ENCODE measurements at places on chromosomes 1 and 21.
A peak's percentile ranks its signal among the peaks of the same experiment; 100 is the strongest.

DNA sequence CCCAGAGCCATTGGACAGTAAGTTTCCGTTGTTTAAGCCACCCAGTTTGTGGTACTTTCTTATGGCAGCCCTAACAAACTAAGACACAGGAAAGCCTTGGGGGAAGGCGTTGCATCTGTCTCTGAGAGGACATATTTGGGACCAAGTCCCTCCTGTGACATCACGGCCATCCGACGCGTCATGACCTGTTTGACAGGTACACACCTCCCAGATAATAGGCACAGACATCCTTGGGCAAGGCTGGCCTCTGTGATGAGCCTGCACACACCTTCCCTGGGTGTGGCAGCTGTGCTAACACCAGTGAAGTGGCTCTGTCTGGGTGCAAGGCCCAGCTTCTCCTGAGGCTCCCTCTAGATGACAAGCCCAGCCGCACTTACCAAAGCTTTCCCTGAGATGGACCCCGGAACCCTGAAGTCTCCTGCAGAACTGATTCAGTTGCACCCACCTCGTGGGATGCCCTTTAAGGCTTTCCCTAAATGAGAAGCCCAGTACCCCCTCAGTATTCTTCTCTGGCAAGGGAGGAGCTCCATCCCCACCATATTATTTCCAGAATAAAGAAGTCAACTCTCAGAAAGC lies 136.5 kb downstream of the ZSCAN20 start:
- no peak for DNase-seq

DNA sequence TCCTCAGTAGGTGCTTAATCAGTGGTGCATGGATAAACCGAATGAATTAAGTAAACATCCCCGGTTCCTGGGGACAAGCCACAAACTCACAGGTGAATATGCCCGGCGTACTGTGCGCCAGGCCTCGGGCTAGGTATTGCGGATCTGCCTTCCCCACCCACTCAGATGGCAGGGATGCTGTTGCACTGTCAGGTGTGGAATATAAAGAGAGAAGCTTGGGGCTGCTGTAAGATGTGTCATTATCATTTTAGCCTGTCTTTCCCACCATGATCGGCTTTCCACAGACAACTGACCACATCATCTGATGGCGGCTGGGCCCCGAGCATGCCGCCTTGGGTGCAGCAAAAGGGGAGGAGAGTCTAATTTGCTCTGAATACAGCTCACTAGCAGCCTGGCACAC lies 45.4 kb upstream of the LRP8 start:
- DNase-seq: no peak

DNA sequence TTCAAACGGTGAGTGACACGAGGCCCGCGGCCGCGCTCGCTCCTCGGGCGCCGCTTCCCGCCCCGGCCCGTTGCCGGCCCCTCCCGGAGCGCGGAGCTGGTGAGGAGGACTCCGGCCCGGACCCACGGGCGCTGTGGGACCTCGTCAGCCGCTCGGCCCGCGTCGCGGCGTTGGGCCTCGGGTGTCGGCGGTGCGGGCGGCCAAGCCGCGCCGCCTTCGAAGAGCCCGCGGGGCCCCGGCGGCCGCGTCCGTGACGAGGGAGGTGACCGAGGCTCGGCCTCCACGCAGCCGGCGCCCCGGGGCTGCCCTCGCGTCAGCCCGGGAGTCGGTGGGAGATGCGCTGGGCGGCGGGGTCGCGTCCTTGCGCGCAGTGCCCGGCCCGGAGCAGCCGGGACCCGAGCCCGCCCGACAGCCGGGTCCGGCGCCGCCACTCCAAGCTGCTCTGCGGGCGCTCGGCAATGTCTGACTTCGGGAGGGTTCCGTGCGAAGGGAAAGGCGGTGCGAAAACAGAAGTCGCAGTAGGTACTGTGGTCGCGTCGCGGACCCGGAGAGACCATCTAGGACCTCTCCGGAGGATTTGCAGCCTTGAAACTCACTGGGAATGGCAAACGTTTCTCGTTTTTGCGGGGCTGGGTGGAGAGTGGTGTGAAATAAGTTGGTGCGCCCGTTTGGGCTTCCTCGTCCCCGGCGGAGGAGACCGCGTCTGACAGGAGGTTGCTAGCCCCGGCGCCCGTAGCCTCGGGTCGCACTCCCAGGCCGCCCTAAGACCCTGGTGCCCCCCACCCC lies 829 bp downstream of the SPEN start:
- peak; percentile 32 for DNase-seq

DNA sequence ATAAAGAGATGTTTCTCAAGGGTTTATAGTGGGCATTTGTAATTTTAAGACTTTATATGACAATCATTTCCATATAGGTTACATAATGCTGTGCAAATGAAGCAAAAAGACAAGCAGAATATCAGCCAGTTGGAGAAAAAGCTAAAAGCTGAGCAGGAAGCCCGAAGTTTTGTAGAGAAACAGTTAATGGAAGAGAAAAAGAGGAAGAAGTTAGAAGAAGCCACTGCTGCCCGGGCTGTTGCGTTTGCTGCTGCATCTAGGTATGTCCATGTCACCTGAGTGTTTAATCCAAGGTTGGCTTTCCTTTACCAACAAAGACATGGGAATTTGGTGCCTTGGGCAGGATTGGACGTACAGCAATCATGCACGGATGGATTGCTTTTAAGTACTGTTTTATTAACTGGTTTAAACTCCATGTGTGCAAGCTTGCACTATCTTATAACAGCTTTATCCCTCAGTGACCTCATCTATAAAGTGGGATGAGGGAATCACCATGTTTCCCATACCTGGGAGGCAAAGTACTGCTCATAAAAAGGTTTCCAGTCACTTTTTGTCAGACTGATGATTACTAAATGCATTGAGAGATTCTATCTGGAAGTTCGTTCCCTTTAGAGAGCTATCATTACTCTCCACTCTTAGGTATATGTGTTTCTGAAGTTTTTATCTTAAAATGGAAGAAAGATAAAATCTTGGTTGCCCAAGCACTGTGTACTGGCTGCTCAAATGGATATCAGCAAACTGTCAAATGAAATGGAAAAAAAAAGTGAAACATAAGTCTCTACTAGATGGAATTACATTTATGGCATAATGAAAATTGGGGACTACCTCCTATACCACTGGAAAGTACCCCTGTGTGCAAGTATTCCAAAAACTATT lies 55.1 kb downstream of the MACO1 start:
- no peak for DNase-seq

GRCh38 chr1:58855274-58856165 lies 71.7 kb upstream of the JUN start:
- DNase-seq: no peak

- no peak for DNase-seq
Measured at GRCh38 chr1:48495166-48495565, 23.2 kb upstream of the SPATA6 start.

- peak; percentile 86 for DNase-seq
Measured at GRCh38 chr1:41773144-41773591, 145.6 kb downstream of the HIVEP3 start.

DNA sequence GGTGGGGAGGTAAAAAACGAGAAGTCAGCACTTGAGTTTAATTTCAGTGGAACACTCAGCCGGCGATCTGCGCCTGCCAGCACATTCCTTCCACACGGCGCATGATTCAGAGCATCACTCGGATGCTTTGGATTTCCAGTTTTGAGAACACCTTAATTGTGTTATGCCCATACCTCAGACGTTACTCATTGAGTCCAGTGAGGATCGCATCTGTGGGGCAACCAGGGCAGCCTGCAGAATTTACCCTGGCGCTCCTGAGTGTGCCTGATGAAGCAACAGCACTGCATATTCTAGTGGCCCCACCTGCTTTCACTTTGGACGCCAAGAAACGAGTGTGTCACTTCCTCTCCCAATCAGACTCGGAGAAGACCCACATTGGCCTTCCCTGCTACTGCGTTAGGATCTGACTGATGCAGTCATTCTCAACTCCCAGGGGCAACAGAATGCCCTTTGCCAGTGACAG lies 19.9 kb downstream of the FAM89A start:
- DNase-seq: no peak

- DNase-seq: no peak
Measured at GRCh38 chr1:246413430-246413829, 93.6 kb downstream of the SMYD3 start.

- DNase-seq: no peak
Measured at GRCh38 chr1:182237329-182237728, 154.3 kb downstream of the GLUL start.

DNA sequence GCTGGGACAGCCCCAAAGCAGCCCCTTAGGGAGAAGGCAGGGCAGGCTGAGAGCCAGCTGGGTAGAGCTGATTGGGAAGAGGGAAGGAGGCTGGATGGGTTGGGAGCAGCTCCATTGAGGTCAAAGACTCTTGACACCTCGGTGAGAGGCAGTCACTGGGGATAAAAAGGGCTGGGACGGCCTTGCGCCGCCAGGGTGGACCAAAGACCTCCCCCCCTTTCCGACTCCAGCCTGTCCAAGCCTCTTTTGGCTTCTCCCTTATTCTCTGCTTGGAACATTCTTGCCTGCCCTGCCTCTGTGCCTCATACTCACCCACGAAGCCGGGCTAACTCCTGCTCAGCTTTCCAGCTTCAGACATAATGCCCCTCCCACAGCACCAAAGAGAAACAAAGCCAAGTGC lies 51.1 kb downstream of the LRRC38 start:
- no peak for DNase-seq

- DNase-seq: peak; percentile 47
Measured at GRCh38 chr1:226185141-226186036, 1.2 kb downstream of the ACBD3 start.

GRCh38 chr1:244313346-244313745 lies 138.4 kb downstream of the ADSS2 start:
- no peak for DNase-seq

- no peak for DNase-seq
Measured at GRCh38 chr1:53648516-53648915, 90.4 kb downstream of the GLIS1 start.

DNA sequence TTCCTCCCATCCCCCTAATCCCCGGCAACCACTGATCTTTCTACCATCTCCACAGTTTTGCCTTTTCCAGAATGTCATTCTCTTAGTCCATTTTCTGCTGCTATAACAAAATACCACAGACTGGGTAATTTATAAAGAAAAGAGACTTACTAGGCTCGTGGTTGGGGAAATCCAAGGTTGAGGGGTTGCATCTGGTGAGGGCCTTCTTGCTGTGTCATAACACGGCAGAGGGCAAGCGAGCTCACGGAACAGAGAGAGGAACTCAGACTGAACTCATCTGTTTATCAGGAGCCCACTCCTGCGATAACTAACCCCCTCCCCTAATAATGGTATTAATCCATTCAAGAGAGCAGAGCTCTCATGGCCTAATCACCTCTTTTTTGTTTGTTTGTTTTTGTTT lies 52.0 kb downstream of the RUNX3 start:
- no peak for DNase-seq

- DNase-seq: no peak
Measured at GRCh38 chr21:43984905-43985689, 27.0 kb upstream of the TRAPPC10 start.
